Stimulated activated CD8-positive, alpha-beta memory T cell treated with anti-CD3 and anti-CD28 coated beads, Interleukin-7, amount 100 ng/mL, for 4 hours (primary cell): ENCODE measurements at places on chromosomes 7 and 10.

- DNase-seq: no peak
Observed at GRCh38 chr7:127995881-127996215, 35.4 kb downstream of the LRRC4 start.

- no peak for DNase-seq
Observed at GRCh38 chr10:68052463-68052862, 22.6 kb downstream of the HERC4 start.

- DNase-seq: no peak
Observed at GRCh38 chr7:11376529-11376928, 402.9 kb downstream of the PHF14 start.

DNA sequence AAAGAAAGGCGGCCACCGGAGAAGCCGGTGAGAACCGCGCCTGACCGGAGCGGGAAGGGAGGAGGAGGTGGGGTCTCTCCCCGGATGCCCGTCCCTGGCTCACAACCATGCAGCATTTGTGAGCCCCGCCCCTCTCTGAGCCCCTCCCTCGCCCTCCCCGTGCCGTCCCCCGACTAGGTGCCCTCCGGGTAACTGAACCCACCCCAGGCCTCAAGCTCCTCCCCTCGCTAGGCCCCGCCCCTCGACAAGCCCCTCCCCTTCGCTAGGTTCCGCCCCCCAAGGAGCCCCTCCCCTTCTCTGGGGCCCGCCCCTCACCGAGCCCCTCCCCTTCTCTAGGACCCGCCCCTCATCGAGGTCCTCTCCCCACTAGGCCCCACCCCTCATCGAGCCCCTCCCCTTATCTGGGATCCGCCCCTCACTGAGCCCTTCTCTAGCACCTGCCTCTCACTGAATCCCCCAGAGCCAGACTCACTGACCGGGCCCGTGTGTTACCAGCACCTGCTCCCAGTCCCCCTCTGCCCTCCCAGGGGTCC, 42.2 kb upstream of the HSPB1 start:
- peak; percentile 33 for DNase-seq

GRCh38 chr10:7260412-7260900, 150.4 kb downstream of the SFMBT2 start:
- no peak for DNase-seq

DNA sequence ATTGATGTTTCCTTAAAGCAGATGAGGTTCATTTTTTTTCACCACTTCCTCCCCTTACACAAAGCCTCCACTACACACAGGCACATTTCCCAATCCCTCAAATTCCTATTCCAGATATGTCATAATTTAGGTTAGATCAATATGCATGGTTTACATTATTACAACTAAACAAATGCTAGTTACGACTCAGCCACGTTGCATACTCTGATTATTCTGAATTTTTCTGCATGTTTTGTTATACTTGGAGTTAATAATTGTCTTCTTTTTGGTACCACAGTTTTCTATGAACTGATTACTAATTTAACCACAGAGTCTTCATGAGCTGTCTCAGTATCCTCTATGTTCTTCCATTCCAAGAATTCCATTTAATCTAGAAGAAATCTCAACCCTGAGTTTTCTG, 4.4 kb upstream of the BICC1 start:
- DNase-seq: no peak

DNA sequence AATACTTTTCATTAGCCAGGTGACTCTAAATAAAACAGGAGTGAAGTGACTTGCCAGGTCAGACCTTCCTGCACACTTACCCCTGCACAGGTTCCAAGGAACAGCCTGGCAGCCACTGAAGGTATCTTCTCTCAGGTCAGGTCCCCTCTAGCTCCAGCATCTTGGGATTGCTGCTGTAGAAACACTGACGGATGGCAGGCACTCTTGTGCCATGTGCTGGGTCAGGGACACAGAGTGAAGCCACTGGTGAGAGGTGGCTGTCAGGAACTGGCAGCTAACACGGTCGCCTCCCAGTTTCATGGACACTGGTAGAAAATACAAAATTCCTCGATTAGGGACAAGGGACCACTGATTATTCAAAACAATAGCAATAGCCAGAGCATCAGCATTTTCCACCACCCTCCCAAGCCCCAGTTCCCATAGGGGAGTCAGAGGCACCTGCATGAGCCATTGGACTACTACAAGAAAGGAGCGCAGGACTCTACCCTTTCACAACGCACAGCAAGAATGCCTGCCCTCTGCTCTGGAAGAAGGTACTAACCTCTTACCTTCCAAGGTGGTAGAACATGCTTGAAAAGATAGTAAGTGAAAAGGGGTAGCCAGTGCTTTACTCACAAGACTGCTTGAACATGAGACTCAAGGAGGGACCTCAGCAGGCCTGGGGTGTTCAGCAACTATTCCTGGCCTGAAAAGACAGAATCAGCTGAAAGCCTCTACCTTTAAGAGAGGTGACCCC, 5.1 kb upstream of the MYO1G start:
- no peak for DNase-seq

- no peak for DNase-seq
Observed at GRCh38 chr10:71471006-71471405, 74.3 kb downstream of the CDH23 start.

DNA sequence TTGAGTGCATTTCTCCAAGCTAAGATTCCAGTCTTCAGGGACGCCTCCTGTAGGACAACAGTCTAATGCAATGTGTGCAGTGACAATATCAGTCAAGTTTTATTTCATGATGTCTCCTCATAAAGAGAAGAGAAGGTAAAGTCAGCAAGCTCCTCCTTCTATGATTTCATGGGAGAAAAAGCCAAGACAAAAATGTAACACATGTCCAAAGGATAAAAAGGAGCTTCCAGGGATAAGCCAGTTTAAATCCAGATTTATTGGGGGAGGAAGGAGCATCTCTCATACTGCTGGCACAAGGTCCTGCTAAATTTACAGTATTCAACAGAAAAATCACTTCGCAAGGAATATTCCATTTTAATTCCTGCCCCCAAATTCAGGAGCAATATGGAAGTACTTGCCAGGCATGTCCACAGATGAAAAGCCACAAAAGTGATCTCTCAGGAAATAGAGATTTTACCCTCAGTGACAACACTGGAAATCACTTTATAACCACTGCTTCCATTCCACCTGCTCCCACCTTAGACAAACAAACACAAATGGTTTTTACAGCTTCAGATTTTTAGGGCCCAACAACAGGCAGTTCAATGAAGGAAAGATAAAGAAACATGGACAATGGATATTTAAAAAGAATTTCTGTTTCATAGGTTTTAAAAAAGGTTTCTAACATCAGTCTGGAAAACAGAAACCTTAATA, 677.5 kb upstream of the C7orf33 start:
- no peak for DNase-seq

DNA sequence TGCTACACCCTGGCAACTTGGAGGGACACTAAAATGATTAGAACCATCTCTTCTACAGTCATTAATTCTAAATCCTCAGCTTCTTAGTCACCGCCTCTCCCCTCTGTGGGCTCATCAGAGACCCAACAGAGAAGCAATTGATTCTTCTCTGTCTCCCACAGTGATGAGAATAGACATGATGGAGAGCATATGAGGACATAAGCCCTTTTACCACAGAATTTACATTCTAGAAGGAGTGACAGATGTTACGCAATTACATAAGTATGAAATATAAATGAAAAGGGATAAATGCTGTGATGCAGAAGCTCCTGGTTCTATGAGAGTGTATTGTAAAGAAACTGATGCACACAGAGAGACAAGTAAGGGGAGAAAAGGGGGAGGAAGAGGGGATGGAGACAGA, 18.1 kb upstream of the ABCB5 start:
- no peak for DNase-seq

- no peak for DNase-seq
Observed at GRCh38 chr10:71581376-71581775, 138.2 kb downstream of the C10orf105 start.

DNA sequence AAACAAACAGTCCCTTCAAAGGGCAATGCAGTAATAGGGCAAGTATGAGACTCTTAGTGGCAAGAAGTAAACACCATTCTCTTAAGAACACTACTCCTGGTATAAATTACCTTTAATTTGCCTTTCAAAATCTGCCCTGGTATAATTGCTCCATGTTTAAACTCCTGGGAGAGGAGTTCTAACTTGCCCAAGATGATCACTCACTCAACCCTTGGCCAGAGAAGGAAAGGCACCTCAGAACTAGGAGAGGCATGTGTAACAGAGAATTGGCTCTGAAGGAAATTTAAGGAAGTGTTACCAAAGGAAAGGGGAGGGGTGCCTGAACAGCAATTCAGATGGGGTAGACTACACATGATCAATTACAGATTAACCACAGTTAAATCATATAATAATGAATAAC, 1173.6 kb upstream of the SORCS1 start:
- no peak for DNase-seq

DNA sequence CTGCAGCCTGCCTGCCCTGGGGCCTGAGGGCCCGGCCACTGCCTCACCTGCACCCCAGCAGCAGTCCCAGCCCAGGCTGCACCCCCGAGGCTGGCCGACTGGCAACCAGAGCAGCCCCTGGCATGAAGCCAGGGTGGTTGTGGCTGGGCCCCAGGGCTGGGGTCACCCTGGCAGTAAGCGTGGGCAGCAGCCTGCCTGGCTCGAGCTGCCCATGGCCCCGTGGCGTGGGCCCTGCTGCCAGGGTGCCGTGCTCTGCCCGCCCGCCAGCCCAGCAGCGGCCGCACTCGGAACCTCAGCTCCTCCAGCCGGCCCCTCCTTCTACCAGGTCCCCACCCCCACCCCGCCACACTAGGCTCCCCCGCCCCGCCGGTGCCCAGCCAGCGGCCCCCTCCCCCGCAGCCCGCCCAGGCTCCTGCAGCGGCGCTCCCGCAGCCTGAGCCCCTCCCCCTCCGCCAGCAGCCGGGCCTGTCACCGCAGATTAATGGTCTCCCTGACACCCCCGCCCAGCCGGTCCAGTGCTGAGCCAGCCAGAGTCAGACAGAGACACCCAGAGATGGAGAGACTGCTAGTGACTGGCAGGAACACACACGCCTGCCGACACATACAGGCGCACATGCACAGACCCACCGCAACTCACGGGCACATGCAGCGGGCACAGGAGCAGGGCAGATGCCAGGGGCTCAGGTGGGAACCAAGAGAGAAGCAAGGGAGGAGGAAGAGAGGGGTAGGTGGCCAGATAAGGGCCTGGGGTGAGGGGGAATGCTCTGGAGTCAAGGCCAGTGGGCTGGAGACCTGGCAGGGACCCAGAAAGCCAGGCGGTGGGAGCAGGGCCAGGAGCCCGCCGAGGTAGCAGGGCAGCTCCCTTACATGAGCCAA, 22.4 kb downstream of the KCNH2 start:
- no peak for DNase-seq

GRCh38 chr10:86083664-86084175, 282.9 kb downstream of the GRID1 start:
- no peak for DNase-seq

GRCh38 chr7:142908921-142909890, 23.7 kb upstream of the TRPV6 start:
- no peak for DNase-seq

DNA sequence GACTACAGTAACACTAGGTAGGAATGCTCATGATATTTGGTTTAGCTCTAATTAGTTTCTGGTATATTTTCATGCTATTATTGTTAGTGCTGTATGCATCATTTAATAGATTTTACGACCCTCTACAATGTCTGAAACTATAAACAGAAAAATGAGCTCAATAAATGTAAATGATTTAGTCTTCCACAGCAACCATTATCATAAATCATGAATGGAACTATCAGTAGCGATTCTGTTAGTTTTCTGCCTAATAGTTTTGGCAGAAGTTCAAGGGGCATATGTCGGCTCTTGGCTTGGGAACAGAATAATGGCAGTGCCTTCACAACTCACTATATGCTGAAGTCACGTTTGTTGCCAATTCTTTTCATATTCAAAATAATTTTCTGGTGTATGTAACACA, 494.8 kb downstream of the PARD3 start:
- DNase-seq: no peak

DNA sequence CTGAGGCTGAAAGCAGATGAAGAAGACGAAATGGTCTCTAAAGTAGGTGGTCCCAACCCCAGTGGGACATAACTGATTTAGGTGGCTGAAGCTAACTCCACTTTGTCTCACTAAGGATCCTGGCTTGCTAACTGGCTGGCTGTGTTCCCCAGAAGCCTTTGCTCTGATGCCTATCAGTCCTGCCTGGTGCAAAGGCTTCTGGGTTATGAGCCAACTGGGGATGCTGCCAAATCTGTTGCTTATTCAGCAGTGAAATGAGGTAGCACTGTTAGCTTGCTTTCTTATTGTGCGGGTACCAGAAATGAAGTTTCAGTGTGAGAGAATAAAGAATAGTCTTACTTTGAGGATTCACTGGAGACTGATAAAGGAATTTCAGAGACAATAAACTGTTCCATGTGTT, 18.1 kb downstream of the PRKG1 start:
- DNase-seq: no peak

GRCh38 chr10:125114761-125115391, 45.5 kb downstream of the CTBP2 start:
- DNase-seq: no peak

DNA sequence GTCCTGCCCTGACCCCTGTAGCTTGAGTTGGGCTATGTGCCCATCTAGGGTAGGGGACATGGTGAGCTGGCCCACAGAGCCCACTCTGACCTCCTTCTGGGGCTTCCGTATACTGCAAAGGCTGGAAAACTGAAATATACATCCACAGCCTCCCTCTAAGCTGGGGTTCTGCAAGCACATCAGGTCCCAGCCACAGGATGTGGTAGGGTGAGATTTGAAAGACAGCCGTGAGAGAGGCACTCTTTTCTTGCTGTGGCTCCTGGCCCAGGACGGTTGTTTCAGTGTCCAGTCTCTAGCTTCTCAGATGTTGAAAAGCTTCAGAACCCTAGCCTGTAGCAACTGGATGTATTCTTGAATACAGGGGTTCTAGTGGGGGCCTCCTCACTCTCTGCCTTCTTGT, 60.1 kb upstream of the ADRB1 start:
- no peak for DNase-seq

- DNase-seq: no peak
Observed at GRCh38 chr10:4006051-4006450, 221.0 kb upstream of the KLF6 start.

GRCh38 chr10:122181041-122181732, 89.9 kb upstream of the BTBD16 start:
- no peak for DNase-seq

DNA sequence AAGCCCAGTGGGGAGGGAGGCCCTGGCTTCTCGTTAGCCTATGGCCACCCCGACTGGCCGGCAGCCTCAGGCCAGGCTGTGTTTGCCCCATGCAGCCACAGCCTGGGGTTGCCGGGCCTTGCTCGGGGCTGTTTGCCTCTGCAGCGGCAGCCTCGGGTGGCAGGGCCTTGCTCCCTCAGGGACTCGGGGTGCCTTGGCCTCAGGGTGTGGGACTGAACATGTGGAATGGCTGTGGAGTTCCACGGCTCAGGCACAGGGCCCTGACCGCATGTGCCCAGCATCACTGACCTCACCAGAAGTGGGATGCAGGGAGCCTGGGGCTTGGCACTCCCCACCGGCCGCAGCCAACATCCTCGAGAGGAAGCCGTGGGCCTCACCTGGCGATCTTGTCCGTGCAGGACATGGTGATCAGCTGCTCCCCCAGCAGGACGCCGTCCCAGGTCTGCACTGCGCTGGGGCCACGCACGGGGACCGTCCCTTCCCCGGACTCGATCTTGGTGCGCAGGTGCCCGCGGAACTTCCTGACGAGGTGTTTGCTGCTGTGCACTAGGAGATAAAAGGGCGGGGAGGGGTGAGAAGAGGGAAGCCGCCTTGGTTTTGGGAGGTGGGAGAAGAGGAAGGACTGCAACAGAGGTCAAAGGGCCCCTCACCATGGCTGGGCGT, 160.5 kb downstream of the WDR37 start:
- DNase-seq: no peak
